Motor neuron (in vitro differentiated cells): ENCODE measurements at places on chromosomes 6 and 20. TPM values are rescaled to one million over a fixed set of nuclear protein-coding genes. Genes with fewer than 3 reads are reported as not detected.

GRCh38 chr6:158441716-158442215 is 118.1 kb upstream of the TMEM181 start:
- ATAC-seq = no peak

The TSHZ2 gene
- 14.7 and 15.6 TPM in 2 replicates for total RNA-seq

GRCh38 chr6:36227379-36228228 is 31.1 kb downstream of the BRPF3 start:
- ATAC-seq = no peak

DNA sequence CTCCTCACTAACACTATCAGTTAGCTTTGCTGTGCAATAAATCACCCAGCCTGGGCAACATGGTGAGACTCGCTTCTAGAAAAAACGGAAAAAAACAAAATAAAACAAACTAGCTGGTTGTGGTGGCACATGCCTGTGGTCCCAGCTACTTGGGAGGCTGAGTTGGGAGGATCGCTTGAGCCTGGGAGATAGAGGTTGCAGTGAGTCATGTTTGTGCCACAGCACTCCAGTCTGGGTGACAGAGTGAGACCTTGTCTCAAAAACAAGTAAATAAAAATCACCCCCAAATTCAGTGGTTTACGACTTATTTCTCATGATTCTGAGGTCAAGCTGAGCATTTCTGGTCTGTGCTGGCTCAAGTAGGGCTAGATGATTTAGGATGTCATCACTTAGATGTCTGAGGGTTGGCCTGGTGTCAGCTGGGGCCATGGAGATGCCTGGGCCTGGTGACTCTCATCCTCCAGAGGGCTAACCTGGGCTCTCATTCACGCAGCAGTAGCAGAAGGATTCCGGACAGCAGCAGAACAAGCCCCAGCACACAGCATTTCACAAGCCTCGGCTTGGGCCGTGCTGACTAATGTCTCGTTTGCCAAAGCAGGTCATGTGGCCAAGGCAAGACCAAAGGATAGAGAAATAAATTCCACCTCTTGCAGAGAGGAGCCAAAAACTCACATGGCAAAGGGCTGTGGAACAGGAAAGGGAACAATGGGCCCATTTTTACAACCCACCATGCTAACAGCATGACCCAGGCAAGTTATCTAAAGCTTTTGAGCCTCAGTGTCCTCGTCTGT is 32.5 kb downstream of the MGME1 start:
- peak; percentile 93 for ATAC-seq

GRCh38 chr6:91412532-91412931 is 825.7 kb upstream of the MAP3K7 start:
- no peak for ATAC-seq

DNA sequence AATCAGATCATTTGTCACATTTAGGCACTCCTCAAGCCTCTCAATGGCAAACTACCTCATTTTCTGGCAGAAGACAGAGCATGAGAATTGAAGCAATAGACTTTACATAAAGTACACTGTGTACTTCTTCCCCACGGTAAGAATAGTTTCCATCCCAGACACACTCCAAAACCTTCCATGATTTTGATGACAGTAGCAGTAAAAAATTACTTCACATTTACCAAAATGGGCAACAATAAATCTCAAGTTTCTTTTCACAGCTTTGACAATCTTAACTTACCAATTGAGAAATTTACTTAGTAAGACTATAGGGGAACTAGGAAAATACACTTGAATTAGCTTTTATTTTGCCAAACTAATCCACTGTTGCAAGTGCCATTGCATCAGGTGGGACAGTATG is 353.8 kb downstream of the HAO1 start:
- no peak for ATAC-seq

DNA sequence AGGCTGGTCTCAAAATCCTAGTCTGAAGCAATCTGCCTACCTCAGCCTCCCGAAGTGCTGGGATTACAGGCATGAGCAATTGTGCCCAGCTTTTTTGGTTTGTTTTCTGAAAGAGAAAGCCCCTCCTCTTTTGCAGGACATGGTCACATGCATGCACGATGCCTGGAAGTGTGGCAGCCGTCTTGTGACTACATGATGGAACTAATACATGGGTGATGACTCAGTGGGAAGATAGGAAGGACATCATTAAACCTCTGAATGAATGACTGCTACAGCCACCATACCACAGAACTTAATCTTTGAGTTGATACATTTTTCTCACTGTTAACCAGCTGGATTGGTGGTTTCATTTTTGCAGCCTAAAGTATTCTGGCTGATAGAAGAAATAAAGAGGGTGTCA is 13.4 kb upstream of the CTNNBL1 start:
- ATAC-seq = peak; percentile 64

- no peak for ATAC-seq
Observed at GRCh38 chr20:48278961-48279481, 493.7 kb upstream of the SULF2 start.

DNA sequence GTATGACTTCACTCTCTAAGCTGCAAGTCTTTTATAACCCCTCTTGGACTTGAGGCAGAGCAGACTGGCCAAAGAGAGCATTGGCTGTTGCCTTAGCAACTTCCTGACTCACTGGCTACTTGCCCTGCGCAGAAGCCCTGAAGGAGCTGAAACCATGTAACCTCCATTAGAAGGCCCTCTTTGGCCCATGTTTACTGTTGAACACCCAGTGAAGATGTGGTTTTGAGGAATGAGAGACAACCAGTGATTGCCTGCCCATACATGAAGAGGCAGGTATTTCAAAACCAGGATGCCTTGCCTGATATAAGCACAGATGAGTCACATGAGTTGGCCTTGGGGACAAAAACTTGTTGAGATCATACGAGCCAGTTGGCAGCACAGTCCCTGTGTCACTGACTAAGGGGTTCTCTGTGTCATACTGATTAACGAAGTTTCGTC is 182.5 kb downstream of the EDN1 start:
- peak; percentile 53 for ATAC-seq

DNA sequence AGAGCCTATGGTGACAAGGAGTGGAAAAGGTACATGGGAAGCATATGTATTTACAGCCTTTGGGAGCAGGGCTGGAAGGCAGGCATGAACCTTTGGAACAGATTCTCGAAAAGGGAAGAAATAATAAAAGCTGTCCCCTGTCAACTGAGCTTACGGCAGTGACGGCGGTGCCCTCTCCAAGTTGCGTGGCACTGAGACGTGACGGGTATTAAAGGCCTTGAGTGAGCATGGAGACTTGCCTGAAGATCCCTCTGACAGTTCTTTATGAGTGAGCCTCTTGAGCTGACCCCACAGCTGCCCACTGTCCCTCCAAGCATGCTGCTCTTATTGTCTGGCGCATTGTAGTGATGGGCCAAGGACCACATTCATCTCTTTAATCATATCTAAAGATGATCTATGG is 388.5 kb downstream of the ZFAND3 start:
- no peak for ATAC-seq

- ATAC-seq = peak; percentile 7
Observed at GRCh38 chr6:73263570-73263909, 544 bp upstream of the KHDC1 start.

DNA sequence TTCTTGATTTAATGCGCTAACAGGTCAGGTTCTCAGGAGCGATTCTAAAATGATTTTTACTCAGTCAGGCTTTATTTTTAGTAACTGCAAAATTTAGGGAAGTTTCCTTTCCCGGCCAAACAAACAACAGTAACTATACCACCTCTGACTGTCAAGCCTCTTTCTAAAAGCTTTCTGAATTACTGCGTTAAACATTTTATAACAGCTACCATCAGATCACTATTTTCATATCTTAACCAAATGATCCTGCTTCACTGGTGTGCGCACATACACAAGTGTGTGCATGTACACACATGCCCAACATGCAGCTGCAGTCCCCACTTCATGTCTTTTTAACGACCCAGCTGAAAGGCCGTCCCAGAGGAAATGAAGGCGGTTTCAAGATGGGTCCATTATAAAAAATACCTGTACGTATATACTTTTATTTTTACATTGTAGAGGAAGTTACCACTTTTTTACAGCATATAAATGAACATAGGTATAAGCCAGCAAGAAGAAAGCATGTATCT is 25.0 kb downstream of the TMEM242 start:
- no peak for ATAC-seq

The OR12D3 gene
- total RNA-seq = 0.25 TPM in 1 of 2 replicates, not detected in the other

- no peak for ATAC-seq
Observed at GRCh38 chr6:157706883-157707282, 116.2 kb upstream of the SNX9 start.

DNA sequence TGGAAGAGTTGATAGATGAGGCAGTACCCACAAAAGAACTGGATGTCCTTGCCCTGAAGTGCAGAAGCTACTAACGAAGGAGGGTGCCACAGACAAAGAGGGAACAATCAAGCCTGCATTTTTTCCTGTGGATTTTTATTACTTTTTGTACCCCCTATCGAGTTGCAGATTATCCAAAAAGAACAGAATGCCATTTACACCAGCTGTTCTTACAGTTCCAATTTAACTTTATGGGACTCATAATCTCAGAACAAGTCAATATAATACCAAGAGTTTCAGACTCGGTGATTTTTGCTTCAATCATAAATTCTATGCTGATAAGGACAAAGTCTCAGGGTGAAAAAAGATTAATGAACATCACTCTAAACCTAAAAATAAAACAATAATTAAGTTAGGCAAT is 4.0 kb upstream of the CNKSR3 start:
- ATAC-seq = no peak

- ATAC-seq = no peak
Observed at GRCh38 chr20:15033269-15033668, 695.9 kb upstream of the FLRT3 start.

The LY86 gene
- total RNA-seq = not detected in 2 replicates

- ATAC-seq = no peak
Observed at GRCh38 chr20:49656304-49656703, 57.4 kb downstream of the B4GALT5 start.

The CAGE1 gene
- total RNA-seq = 0.15 and 0.48 TPM in 2 replicates

DNA sequence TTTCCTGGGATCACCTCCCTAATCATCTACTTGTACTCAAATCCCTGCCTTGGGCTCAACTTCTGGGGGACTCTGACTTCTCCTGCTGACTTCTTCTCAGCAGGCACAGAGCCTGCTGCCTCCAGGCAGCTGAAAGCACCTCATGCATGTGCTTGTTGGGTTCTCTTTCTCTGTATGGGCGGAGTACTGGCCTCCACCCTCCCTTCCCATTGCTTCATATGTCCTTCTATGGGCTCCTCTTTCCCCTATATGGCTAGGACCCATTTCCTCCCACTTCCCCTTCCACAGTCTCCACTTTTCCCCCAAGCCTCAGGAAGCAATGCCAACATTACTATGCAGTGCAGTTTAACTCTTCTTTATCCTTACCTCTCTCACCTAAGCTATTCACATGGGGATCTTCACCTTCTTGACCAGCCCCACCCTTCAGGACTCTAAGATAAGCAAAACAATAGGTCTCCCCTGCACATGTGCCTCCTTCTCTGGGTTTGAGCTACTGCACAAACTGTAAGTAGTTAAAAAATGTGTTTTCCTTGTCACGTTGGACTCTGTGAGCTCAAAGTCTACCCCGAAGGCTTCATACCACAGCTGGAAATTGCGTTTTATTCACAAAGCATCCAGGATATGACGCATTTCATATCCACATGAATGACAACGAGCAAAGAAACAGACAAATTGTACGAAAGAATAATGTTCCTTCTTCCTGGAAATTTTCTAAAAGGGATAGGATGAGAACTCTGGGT is 93.7 kb downstream of the CDS2 start:
- peak; percentile 25 for ATAC-seq

DNA sequence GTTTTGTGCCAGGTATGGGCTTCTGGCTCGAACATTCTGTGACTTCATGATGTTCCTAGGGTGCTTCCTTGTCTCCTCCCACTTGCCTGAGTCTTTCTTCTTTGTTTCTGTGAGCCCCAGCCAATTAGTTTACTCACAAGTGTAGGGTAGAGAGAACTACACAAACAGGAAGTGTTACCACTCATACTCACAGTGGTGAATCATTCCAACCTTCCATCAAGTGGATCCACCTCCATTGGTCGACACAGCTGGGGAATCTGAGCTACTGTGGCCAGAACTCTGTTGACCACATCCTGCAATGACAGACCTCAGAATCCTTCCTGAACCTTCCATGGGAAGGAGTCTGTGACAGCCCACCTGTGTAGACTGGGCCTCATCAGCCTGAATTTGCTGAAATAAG is 76.8 kb downstream of the UNC5CL start:
- ATAC-seq = no peak

The RBM38 gene
- total RNA-seq = 10.6 and 12.3 TPM in 2 replicates

GRCh38 chr20:31764641-31765305 is 25.7 kb downstream of the TPX2 start:
- ATAC-seq = no peak

- no peak for ATAC-seq
Observed at GRCh38 chr6:52643158-52643557, 27.8 kb upstream of the TMEM14A start.

- ATAC-seq = peak; percentile 70
Observed at GRCh38 chr6:91213229-91213901, 626.5 kb upstream of the MAP3K7 start.

DNA sequence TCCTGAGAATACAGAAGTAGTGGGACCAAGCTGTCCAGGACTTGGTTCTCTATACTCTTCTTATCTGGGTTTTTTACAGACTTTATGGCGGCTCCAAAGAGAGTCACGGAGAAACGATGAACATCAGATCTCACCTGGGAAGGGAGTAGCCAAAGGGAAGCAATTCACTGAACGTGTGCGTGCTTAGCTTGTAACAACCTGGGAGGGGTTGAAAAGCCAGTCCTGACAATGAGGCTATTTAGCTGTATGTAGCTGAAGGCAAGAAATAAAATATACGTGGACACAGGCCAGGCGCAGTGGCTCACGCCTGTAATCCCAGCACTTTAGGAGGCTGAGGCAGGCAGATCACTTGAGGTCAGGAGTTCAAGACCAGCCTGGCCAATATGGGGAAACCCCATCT is 18.2 kb upstream of the RBL1 start:
- ATAC-seq = no peak

The OVOL2 gene
- total RNA-seq = not detected in 2 replicates

The GABRR1 gene
- total RNA-seq = not detected in 2 replicates

DNA sequence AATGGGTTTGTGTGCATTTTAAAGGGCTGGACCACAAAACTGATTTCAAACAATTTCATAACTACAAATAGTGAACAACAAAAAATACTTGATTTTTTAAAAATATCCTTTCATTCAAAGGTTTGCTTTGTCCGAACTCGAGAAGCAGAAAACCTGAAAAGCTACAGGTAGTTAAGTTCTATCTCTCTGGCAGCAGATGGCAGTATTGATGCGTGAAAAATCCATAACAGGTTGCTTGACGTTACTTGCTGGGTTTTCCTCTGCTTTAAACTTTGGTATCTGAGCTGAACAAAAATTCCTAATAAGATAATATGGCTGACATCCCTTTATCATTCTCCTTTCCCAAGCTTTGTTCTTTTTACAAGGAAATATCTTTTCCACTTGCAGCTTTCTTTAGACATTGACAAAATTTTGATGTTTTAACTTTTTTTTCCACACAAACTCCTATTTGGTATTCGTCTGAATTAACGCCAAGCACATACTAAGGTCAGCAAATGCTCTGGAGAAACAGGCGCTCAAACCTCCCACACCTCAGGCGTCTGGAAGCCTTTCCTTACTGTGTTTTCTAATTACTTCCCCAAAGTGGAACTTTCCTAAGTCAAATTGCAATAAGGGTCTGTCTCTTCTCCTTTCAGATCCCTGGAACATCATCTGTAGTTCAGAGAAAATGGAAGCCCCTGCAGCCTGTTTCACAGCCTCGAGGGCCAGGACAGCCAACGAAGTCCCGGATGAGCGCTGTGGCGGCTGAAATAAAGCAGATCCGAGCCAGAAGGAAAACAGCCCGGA is 50.3 kb upstream of the GFRAL start:
- ATAC-seq = peak; percentile 72
